Right atrium auricular region (tissue), 2 donors: ENCODE measurements at places on chromosomes 6 and 20. TPM values are rescaled to one million over a fixed set of nuclear protein-coding genes. Genes with fewer than 3 reads are reported as not detected.

DNA sequence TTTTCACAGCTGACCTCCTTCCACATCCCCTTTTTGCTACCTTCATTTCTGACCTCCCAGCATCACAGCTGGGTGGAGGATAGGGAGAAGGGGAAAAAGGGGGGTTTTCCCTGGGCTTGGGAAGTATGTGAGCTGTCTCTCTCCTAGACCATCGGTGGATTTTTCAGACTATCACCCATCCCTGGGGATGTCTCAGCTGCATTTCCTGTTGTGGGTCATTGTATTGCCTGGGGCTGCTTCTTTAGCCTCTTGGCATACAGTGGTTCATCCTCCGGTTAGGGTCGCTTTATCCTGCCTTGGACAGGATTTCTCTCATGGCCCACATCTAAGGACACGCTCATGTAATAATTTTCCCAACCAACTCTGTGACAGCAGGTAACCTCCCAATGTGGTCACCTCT, 142.5 kb upstream of the ARG1 start:
- DNase-seq, result no peak

ADGB gene
- not detected for total RNA-seq

CST4 gene
- not detected for total RNA-seq

GRCh38 chr6:149806127-149806526, 56.6 kb downstream of the PCMT1 start:
- DNase-seq, result no peak

PLN gene
- 1,831 TPM for total RNA-seq

DNA sequence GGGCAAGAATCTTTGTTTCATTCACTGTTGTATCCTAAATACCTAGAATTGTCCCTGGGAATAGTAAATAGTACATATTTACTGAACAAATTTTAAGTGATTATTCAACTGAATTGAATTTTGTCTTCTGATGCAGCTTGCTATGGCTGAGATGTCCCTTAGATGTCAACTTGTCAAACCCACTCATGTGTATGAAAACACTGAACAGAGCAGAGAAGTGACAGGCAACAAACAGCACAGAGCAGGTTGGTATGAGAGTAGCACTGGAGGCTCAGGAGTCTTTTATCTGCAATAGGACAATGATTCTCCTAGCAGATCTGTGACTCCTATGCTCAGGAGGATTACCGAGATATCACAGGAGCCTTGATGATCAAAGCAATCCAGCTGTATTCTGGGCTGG, 540.1 kb upstream of the CHD6 start:
- DNase-seq, result no peak

DNA sequence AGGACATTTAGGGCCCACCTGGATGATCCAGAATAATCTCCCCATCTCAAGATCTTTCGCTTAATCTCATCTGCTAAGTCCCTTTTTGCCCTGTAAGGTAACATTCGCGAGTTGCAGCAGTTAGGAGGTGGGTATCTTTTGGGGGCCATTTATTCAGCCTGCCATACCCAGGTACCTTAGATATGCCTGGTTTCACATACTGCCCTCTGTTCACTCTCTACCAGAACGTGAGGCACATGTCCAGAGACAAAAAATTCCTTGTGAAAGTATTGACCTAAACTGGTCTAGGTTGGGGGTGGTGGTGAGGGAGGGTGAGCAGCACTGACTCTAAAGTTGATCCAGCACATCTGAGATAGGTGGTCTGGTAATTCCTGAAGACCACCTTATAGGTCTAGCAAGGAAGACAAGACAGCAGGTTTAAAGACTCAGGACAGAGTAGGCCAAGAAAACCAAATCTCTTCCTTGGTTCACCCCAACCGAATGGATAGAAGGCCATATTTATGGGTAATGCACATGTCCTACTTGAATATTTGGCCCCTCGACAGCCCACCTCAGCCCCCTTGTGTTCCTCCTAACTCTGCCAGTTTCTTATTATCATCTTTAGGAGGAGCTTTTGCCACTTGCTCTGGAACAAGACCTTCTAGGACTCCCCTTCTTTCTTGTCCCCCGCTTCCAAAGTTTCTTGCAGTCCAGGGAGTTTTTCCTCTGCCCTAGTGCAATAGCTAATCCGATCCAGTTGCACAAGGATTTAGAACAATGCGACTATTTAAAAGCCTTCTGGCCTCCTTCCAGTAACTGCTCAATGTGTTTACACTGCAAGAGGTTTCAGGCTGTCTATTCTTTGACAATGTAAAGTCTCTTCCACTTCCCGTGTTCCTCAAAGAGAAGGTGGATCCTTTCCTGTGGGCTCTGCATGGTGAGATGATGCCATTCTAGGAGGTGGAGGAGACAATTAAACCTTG, 213.0 kb upstream of the LAMP5 start:
- DNase-seq, result no peak

ABHD16B gene
- not detected for total RNA-seq

GRCh38 chr6:152184917-152185574, 377.6 kb downstream of the ESR1 start:
- DNase-seq, result no peak

GRCh38 chr6:117496383-117496990, 14.0 kb downstream of the DCBLD1 start:
- DNase-seq, result no peak

YIPF3 gene
- 84.0 TPM for total RNA-seq

- no peak for DNase-seq
Measured at GRCh38 chr6:80363501-80364122, 257.1 kb downstream of the BCKDHB start.

DNA sequence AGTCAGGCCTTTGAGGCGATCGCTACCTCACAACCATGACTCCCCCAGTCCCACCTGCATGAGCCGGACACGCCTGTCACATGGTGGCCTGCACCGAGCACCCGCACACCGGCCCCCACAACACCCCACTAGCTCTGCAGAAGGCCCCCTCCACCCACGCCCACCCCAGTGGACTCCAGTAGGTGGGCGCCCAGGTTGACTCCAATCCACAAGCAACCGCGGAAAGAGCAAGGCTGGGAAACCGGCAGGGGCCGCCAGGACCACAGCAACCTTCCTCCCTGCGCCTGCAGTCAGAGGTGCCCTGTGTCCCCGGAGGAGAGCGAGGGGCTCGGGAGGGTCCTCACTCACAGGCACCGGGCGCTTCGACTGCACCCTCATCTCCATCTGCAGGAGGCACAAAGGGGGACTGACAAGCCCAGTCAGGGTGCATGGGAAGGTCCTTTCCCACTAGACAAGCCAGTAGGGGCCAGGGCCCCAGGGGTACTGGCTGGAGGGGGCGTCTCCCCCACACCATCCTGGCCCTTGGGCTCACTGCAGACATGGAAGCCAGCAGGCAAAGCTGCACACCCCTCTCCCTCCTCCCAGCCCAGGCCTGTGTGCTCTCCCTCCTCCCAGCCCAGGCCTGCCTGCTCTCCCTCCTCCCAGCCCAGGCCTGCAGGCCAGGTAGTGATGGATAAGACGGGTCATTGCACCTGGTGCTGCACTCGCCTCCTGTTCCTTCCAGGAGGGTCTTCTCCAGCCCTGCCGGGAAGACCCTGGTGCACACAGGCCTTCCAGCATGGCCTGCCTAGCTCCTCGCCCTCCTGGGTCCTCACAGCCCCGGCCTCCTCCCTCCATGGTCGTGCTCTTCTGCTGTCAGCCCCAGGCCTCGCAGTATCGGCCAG, 137.2 kb downstream of the DLL1 start:
- DNase-seq, result no peak

PRSS16 gene
- total RNA-seq, result not detected

FRMD1 gene
- not detected for total RNA-seq

DNA sequence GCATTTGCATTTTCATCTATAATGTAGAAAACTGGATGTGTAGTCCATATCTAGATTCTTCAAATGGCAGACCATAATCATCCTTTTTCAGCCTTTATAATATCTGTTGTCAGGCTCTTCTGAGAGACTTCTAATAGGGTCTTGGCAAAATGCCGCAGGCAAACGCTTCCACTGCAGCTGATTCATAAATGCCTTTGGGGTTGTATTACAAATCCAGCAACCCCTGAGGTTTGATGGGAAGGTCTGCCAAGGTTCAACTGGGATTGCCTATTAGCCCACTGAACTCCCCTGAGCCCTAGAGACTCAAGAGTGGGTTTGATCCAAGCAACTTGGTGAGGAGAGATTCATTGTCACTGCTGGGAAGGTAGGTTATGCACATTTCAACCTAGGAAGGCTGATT, 365.2 kb upstream of the POU3F2 start:
- no peak for DNase-seq
